Skeletal muscle cell (primary cell): ENCODE measurements at places on chromosomes 7 and 10.

- DNase-seq, result no peak
Measured at GRCh38 chr10:91201213-91201996, 19.1 kb upstream of the PCGF5 start.

- DNase-seq, result no peak
Measured at GRCh38 chr10:72238392-72239175, 22.5 kb upstream of the ASCC1 start.

DNA sequence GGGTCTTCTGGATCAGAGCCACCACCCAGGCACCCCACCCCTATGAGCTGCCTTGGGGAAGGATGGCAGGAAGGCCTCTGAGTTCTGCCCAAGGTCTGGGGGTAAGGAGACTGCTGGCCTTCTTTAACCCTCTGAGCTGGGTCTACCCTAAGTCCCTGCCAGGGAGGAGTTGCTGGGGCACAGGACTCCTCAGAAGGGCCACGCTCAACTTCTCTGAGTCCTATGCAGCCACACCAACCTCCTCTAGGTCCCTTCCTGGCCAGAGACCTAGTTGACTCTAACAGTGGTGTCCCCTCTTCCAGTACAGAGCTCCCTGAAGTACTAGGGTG is 2.6 kb upstream of the NEURL1 start:
- DNase-seq, result no peak

- DNase-seq, result peak; percentile 28
Measured at GRCh38 chr10:121900443-121901174, 27.2 kb downstream of the ATE1 start.

- DNase-seq, result no peak
Measured at GRCh38 chr7:124603066-124603465, 162.5 kb downstream of the GPR37 start.

GRCh38 chr7:95322396-95322795 is 1.9 kb downstream of the PON1 start:
- no peak for DNase-seq
